GM19239 (cell line): ENCODE measurements at places on chromosomes 6 and 20.
A peak's percentile ranks its signal among the peaks of the same experiment; 100 is the strongest.

- no peak for DNase-seq
These were observed 51.7 kb downstream of the COL11A2 start for GRCh38 chr6:33140556-33140955.

DNA sequence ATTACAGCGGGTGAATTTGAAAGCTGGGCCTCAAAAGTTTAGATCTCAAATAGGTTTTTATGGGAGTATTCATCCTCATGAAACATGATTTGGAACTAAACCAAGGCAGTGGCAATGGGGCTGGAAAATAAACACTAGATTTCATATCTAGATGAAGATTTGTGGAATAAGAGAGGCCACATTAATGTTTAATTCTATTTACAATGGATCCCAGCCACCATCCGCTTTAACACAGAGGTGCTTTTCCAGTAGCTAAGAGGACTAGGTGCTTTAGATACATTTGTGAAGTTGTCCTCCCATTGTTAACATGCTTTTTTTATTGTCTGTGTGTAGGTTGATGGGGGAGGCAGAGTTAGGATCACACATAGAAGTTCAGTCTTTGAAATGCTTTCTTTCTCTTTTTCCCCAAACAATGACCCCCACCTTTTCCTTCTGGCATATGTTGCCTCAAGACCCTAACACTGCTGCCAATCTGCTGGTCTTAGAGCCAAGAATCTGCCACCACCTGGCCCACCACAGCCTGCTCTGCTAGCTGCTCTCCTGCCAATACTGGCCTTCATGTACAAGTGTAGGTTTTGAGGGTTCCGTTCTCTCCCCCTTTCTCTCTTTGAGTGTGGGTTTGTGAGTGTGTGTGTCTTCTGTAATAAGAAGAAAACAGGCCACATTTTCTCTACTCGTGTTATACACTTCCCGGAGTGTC lies 27.8 kb upstream of the GFRAL start:
- DNase-seq = no peak

DNA sequence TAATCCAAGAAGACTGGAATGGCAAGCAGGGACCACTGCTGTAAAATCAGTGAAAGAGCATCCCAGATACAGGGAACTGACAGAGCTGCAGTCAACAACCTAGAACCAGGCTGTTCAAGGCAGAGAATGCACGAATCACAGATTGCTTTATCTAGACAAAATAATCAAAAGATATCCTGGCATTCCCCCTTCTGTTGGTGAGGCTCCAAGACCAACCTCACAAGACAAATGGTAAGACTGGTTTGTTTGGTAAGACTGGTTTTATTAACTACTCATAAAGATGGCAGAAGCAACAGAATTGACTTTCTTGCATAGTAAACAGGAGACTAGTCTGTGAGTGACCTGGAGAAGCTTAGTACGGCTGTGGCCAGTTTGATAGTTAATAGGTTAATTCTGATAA lies 88.8 kb upstream of the AHI1 start:
- DNase-seq = no peak

- DNase-seq = no peak
These were observed 292.2 kb upstream of the RSPO3 start for GRCh38 chr6:126826166-126826714.

- no peak for DNase-seq
These were observed 64.3 kb upstream of the PAK5 start for GRCh38 chr20:9903048-9903655.

DNA sequence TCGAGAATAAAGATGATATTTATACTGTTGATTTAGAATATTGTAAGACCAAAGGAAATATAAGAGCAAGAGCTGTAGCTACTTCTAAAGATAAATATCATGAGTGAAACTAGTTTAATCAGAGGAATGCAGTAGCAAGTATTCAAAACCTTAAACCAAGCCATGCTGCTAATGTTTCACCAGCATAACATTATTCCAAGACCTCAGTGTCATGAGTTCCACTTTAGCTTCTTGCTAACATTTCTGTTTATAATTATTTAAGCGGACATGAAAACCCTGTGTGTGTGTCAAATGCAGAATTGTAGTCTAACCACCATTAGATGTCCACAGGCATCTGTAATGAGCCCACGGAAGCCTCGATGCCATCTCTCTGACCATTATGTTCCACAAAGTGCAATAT lies 752.6 kb upstream of the MARCKS start:
- DNase-seq = no peak

GRCh38 chr6:160789263-160790027 lies 87.4 kb downstream of the PLG start:
- DNase-seq = no peak

DNA sequence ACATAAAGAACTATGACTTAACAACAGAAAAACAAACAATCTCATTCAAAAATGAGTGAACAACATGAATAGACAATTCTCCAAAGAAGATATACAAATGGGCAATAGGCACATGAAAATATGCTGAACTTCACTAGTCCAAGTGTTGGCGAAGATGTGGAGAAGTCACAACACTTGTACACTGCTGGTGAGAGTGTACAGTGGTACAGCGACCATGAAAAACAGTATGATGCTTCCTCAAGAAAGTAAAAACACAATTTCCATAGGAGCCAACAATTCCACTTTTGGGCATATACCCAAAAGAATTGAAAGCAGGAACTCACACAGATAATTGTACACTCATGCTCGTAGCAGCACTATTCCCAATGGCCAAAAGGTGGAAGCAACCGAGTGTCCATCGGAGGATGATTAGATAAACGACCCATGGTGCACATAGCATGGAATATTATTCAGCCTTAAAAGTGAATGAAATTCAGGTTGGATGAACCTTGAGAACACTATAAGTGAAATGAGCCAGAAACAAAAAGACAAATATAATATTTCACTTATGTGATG lies 6.6 kb downstream of the HLA-F start:
- no peak for DNase-seq

DNA sequence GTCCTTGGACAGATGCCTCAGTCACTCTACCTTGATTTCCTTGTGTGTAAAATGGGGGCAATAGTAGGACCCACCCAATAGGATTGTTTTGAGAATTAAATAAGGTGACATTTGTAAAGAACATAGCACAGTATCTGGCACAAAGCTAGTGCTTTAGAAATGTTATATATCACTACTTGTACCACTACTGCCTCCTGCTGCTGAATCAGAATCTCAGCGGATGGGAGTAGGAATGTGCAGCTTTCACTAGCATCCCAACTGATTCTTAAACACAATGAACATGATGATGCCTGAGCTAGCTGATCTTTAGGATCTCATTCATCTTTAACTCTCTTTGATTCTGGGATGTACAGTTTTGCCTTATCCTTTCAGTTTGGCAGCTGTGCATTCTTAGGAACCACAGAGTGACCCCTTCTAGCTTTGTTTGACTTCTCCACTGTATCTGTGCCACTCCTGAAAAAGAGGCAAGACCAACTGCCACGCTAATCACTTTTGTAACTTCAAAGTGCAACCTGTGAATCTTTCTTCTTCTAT lies 7.2 kb downstream of the PBOV1 start:
- no peak for DNase-seq

DNA sequence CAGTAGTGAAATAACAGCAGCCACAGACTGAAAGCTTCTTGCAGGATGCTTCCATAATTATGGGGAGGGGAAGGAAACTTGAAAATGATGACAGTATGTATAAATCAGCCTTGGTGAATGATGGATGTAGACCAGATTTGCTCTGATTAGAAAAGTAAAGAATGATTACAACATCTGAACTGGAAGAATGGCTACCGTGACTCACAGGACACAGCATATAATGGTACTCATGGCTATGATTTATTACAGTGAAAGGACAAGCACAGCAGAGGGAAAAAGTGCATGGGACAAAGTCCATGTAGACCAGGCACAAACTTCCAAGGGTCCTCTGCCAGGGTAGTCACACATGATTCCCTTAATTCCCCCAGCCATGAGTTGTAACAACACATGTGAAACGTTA lies 70.7 kb upstream of the POPDC3 start:
- no peak for DNase-seq

GRCh38 chr6:5718231-5718947 lies 288.3 kb downstream of the NRN1 start:
- DNase-seq = no peak

- no peak for DNase-seq
These were observed 124.4 kb downstream of the KCNQ5 start for GRCh38 chr6:72746276-72746675.

DNA sequence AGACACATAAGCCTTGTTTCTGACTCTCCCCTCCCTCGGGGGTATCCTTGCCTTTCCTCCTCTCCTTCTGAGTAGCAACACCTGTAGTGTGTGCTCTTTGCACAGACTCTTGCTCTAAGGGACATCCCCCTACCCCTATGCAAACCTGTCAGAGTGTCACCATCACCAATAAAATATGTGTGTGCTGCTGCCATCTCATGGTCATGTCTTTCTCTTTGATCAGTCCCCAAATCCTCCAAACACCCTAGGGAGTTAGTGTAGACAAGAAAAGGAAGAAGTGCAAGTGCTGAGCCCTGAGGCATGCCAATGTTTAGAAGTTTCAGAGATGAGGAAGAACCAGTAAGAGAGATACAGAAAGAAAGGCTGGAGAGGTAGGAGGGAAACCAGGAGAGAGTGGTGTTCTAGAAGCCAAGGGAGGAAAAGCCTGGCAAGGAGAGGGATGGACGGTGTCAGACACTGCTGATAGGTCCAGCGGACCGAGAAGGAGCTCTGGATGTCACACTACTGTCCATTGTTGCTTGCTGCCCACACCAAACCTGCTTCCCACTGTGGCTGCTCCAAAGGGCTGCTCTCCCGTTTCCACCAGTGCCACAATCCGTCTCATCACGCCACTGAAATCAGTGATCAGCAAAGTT lies 16.4 kb downstream of the TRMT6 start:
- DNase-seq = no peak

DNA sequence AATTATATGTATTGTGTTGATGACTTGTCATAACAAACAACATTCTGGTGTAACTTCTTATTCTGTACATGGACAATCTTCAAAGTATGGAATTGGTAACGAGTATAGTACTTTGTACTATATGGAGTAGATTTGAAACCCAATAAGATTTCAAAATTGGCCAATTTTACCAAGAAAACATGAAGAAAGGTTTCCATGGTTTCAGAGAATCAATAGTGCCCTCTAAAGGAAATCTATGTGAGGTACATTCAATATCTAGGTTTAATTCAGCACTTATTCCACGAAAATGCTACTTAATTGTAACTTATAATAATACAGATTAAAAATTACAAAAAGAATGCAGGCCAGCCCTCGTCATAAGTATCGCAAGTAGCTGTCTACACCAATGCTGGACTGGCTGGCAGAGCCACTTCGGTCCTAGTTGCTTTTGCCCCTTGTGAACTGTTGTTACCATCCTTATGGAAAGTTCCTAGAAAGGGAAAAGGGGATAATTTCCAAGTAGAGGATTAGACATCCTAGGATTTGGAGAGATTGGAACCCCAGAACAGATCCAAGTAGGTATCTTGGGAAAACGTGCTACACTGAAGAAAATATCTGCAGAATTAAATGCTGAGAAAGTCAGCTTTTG lies 70.9 kb downstream of the LCA5 start:
- DNase-seq = no peak

GRCh38 chr6:25747477-25747876 lies 7.1 kb upstream of the SLC17A4 start:
- no peak for DNase-seq

DNA sequence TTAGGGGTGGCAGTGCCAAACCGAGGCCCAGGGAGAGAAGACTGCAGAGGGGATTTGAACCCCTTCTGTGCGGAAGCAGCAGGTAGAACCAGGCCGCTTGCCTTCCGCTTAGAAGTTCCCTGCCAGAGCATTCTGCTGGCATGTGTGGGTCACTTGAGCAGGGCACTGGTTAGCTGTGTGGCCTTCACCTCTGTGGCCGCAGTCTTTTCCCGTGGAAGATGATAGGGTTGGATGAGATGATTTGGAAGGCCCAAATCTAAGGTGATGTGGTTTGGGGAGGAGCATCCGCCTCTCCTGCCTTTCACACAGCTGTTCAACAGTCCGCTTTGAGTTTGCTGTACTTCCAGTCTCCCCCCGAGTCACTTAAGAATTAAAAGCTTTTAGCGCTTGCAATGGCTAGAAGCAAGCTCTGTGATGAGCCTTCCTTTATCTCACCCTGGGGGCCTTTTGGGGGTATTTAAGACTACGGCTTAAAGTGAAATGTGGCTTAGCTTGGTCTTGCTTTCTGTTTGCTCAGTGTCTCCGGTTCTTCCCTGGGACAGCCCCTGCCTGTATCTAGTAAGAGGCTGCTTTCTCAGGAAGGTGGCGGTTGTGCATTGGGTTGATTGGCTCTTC lies 743 bp downstream of the CMTR1 start:
- peak; percentile 9 for DNase-seq

DNA sequence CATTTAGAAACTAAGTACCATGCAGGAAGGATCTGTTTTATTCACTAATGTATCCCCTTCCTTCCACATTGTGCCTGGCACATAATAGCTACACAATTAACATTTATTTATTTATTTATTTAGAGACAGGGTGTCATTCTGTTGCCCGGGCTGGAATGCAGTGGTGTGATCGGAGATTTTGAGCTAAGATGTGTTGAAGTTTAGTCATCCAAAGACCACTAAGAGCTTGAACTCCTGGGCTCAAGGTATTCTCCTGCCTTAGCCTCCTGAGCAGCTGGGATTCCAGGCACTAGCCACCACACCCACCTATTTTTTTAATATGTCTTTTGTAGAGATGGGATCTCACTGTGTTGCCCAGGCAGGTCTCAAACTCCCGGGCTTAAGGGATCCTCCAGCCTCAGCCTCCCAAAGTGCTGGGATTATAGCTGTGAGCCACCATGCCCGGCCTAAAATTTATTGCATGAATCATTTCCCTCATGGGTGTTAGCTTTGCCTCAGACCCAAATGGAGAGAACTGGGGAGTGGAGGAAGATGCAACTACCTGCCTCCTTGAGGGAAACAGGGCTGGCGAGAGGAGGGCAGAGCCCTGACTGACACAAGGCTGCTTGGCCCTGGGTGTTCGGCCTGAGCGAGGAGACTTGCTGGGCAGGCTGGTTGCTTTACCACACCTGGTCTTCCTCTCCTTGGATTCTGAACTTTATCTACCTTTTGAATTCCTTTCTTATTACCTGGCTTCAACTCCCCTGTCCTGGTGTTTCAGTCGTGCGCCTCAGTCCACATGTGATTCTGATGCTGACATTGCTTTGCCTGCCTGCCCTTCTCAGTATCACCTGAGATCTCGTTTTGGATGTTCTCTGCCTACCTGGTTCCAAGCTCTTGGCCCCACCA lies 1.7 kb upstream of the DYNLT1 start:
- no peak for DNase-seq

DNA sequence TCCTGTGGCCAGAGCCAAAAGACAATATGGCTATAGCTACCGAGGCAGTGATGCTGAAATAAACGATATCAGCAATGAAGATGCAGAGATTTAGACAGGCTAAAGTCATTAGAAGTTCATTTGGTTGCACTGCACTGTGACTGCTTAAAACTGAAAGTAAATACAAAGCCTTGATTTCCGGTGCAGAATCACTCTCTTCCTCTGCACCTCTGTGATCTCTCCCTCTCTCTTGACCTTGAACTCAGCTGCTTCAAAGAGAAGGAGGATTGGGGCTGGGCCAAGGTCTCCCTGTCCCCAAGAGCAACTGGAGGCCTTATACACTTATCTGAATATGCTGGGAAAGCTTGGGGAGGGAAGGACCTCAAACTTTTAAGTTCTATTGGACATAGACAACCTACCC lies 34.6 kb upstream of the SPACA1 start:
- DNase-seq = no peak
